Stimulated activated naive CD4-positive, alpha-beta T cell treated with Interleukin-2 at 50 U/mL for 16 hours (primary cell): ENCODE measurements at places on chromosomes 11 and 22.

GRCh38 chr11:82465481-82465880 is 268.2 kb downstream of the FAM181B start:
- no peak for DNase-seq

- DNase-seq = no peak
Measured at GRCh38 chr11:77517753-77518152, 43.9 kb upstream of the PAK1 start.

DNA sequence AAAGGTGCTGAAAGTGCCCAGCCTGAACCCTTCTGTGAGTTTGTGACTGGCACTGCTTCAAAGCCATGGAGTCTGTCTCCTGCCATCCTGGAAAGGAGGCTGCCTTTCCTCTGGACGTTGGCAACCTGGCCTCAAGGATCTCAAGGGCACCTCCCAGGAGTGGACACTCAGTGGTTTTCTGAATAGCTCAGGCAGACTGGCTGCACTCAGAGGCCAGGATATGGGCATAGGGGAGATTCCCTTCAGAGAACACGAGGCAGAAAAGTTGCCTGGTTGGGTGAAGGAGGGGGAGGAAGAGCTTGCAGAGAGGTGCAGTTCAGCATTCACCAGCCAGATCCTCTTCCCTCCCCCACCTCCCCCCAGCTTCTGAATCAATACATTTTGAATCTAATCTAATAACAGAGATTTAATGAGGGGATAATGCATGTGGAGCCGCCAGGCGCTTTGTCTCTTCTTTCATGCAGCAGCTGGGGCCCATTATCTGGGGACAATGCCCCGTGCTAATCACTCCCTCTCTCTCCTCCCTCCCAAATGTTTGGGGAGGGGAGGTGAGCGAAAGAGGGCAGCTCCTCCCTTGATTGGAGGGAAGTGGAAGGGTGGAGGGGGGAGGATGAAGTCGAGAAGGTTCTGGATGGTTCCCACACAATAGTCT is 17.7 kb downstream of the HTR3A start:
- no peak for DNase-seq

GRCh38 chr11:124834526-124835180 is 30.6 kb upstream of the ROBO3 start:
- no peak for DNase-seq

DNA sequence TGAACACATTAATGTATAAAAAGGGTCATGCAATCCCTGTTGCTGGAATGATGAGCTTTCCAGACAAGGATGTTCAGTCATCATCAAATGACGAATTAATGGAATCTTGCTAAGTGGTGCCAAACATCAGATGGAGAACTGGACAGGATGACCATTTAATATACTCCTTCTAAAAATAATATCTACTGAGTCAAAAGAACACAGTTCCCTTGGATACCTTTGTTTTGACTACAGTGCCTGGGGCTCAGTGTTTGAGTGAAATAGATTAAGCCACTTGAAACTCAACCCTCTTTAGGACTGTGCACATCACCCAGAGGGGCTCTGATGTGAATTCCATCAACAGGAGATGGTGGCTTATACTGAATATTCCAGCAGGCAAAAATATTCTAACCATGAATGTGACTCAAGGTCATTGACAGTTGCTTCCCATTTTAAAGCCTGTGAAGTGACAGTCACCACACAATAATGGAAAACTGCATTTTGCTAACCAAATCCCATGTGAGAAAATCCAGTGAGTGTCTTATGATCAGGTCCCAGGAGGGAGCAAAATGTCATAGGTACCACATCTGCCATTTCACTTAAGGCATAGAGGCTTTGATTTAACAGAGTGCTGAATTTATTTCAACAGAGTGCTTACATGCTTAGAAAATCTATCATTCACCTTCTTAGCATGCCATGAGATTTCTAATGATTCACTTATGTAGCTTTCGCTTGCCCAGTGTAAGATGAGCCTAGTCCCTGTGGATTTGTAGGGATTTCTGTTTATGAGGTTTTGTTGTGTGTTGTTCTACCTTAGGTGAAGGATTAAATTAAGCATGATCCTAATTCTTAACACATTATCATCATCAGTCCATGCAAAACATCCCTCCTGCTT is 41.3 kb upstream of the SLN start:
- no peak for DNase-seq

DNA sequence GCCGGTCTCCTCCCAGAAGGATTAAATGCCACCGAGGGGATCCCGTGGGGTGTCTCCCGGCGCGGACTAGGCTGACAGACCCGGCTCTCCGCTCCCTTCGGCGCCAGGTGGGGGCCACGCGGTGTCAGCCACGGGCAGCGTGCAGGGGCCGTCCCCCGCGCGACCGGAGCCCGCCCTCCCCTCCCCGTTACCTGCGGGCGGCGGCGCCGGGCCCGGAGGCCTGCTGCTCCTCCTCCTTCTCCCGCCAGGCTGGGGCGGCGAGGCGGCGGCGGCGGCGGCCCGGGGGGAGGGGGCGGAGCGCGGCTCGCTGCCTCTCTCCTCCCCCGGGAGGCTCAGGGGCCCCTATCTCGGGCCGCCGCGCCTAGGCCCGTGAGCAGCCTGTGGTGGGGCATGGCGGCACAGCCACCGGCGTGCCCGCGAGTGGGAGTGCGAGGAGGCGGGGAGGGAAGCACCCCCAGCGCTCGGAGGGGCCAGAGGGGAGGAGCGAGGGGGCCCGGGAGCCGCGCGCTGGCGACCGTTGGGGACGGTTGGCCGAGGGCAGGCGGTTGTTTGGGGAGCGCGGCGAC is 450 bp downstream of the ZBTB44 start:
- DNase-seq = peak; percentile 76

GRCh38 chr11:72102631-72102945 is 509 bp downstream of the LAMTOR1 start:
- DNase-seq = no peak
